Activated T-cell treated with anti-CD3 and anti-CD28 coated beads, Interleukin-2, amount 50 U/mL, for 72 hours (primary cell): ENCODE measurements at places on chromosomes 16 and 17. TPM values are rescaled to one million over a fixed set of nuclear protein-coding genes. Genes with fewer than 3 reads are reported as not detected.

TPSAB1 gene
- total RNA-seq: not detected

PYY gene
- total RNA-seq: not detected

TNFRSF17 gene
- not detected for total RNA-seq

SLC25A19 gene
- 59.3 TPM for total RNA-seq

KRT222 gene
- not detected for total RNA-seq

GRCh38 chr16:84884246-84884595 lies 64.4 kb downstream of the CRISPLD2 start:
- DNase-seq: no peak

- DNase-seq: no peak
Measured at GRCh38 chr17:79955691-79956440, 79.8 kb downstream of the TBC1D16 start.

GRCh38 chr17:2110436-2110835 lies 55.5 kb downstream of the HIC1 start:
- no peak for DNase-seq

GRCh38 chr17:47792979-47793378 lies 28.6 kb downstream of the OSBPL7 start:
- DNase-seq: no peak

- DNase-seq: no peak
Measured at GRCh38 chr16:30104492-30104891, 8.5 kb upstream of the YPEL3 start.
